ENCODE measurements at places on chromosomes 16 and 17. TPM values are rescaled to one million over a fixed set of nuclear protein-coding genes. Genes with fewer than 3 reads are reported as not detected.

Gene OR2C1
- polyA plus RNA-seq: 0.56 TPM

Gene PYY
- 0.52 TPM for polyA plus RNA-seq

Gene KRT12
- 0.21 TPM for polyA plus RNA-seq

Gene NDUFAB1
- 64.9 TPM for polyA plus RNA-seq

Gene SLC5A11
- polyA plus RNA-seq: 0.33 TPM

Gene CCL7
- not detected for polyA plus RNA-seq

Gene TMC5
- polyA plus RNA-seq: 7.7 TPM

Gene KCTD19
- polyA plus RNA-seq: 7.3 TPM

Gene PMFBP1
- 5.2 TPM for polyA plus RNA-seq

Gene LRRC37A
- polyA plus RNA-seq: 7.2 TPM

Gene NACA2
- polyA plus RNA-seq: 4.8 TPM

Gene FBXO39
- 0.62 TPM for polyA plus RNA-seq

Gene ASPHD1
- 0.63 TPM for polyA plus RNA-seq

Gene TBC1D26
- 1.1 TPM for polyA plus RNA-seq

Gene KRT40
- not detected for polyA plus RNA-seq

Gene ITGAX
- polyA plus RNA-seq: 1.9 TPM

Gene CFAP119
- 6.9 TPM for polyA plus RNA-seq

Gene SLFN14
- polyA plus RNA-seq: 0.80 TPM

Gene AGRP
- polyA plus RNA-seq: 0.18 TPM

Gene C17orf78
- polyA plus RNA-seq: 0.45 TPM

Gene JPT2
- 66.9 TPM for polyA plus RNA-seq

Gene RPRML
- polyA plus RNA-seq: not detected

Gene CD300LB
- 0.23 TPM for polyA plus RNA-seq

Gene RASL10B
- 3.1 TPM for polyA plus RNA-seq

Gene ORMDL3
- polyA plus RNA-seq: 79.3 TPM

Gene C16orf89
- polyA plus RNA-seq: 140 TPM

Gene KRTAP2-3
- not detected for polyA plus RNA-seq

Gene NAGS
- 4.1 TPM for polyA plus RNA-seq

Gene CDH13
- polyA plus RNA-seq: 3.0 TPM

Gene CNTNAP1
- polyA plus RNA-seq: 9.8 TPM

Gene SNAI3
- 1.6 TPM for polyA plus RNA-seq

Gene MEIOC
- polyA plus RNA-seq: 0.91 TPM

Gene SLC5A2
- polyA plus RNA-seq: 13.7 TPM

Gene TEKT3
- polyA plus RNA-seq: 2.2 TPM

Gene GUCY2D
- 0.13 TPM for polyA plus RNA-seq
